ENCODE measurements at places on chromosomes 4 and X.

GRCh38 chr4:139453041-139453370 lies 915 bp upstream of the RAB33B start:
- DNase-seq = peak; percentile 24

DNA sequence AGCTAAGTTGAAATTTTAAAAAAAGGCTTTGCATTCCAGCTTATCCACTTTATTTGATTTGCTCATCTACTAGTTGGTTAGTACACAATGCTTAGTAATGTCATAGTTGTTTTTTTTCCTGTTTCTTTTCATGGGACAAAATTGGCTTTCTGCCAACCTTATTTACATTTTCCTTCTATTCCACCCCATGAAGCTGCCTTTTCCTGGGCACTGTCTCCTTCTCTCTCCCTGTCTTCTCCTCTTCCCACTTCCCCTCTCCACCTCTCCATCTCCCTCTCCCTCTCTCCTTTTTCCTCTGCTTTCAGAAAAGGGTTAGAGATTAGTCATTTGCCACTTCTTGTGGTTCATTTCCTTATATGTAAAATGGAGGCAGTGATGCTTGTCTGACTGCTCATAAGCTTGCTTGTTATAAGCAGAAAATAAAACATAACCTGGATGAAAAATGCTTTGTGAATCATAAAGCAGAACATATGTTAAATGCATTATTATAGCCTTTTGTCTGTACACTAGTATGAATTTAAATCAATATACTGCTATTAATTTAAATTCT lies 181.9 kb downstream of the CEP135 start:
- DNase-seq = no peak

GRCh38 chr4:25313201-25313895 lies 774 bp downstream of the ZCCHC4 start:
- DNase-seq = no peak

DNA sequence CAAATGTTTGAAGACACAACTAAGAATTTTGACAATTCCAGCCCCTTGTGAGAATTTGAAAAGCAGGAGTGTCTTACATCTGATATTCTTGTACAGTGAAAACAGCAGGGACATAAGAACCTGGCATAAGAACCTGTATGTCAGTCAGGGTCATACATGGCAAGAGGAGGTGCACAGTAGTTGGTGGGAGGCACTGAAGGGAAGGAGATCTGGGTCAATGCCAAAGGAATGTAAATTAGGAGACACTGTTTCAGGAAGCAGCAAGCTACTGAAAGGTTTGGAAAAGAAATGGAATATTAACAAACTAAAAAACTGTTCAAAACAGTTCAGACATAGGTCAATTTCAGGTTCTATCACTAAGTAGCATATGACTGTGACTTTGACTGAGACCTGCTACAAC lies 25.0 kb upstream of the SPP1 start:
- no peak for DNase-seq

GRCh38 chr4:38387348-38387747 lies 276.7 kb upstream of the KLF3 start:
- no peak for DNase-seq

- no peak for DNase-seq
These were observed 210.7 kb downstream of the PDGFRA start for GRCh38 chr4:54439831-54440243.
